ENCODE measurements at places on chromosomes 3 and 15.
A peak's percentile ranks its signal among the peaks of the same experiment; 100 is the strongest.

GRCh38 chr3:29642393-29643033 is 361.6 kb downstream of the RBMS3 start:
- H3K27ac ChIP-seq = peak overlapping the region; percentile 69
- H3K4me1 ChIP-seq = peaks cover 36% of the 10 kb centered on the region
- H3K27me3 ChIP-seq = no peaks in the 10 kb centered on the region
- no peak for DNase-seq
- no peaks in the 10 kb centered on the region for H3K36me3 ChIP-seq
- H3K4me3 ChIP-seq = no peak overlapping the region

DNA sequence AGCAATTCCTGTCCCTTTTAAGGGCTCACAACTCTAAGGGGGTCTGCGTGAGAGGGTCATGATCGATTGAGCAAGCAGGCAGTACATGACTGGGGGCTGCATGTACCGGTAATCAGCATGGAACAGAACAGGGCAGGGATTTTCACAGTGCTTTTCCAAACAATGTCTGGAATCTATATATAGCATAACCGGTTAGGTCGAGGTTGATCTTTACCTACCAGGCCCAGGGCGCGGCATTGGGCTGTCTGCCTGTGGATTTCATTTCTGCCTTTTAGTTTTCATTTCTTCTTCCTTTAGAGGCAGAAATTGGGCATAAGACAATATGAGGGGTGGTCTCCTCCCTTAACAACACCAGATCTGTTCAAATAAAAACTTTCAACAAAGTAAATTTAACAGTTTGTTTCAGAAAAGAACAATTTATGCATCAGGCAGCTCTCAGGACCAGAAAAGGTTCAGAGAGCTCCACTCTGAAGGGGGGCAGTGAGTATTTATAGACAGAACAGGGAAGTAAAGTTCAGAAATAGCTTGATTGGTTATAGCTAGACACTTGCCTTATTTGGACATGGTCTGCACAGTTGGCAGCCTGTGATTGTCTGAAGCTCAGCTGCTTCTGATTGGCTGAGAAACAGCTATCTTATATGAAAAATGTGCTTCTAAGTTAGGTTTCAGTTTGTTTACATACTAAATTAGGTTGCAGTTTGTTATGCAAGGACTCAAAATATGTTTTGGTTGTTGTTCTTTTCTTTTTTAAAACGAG is 17.2 kb upstream of the B4GALT4 start:
- H3K27ac ChIP-seq = no peak overlapping the region
- H3K4me1 ChIP-seq = no peaks in the 10 kb centered on the region
- H3K27me3 ChIP-seq = no peaks in the 10 kb centered on the region
- no peak for DNase-seq
- no peaks in the 10 kb centered on the region for H3K36me3 ChIP-seq
- H3K4me3 ChIP-seq = no peak overlapping the region

DNA sequence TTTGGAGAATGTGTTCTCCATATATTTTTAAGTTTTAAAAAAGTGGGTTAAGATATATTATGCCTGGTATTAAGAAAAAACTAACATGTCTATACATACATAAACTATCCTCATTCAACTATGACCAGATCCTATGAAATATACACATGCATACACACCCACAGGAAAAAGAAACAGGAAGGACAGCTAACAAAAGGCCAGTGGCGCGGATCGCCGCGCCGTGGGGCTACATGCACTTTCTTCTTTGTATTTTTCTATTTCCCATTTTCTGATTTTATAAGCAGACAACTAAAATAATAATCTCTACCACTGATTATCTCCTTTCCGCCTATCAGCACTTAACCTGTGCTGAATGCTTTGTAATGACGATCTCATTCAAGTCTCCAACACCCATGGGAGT is 160.1 kb downstream of the OR4M2 start:
- H3K4me3 ChIP-seq = no peak overlapping the region
- no peak overlapping the region for H3K27ac ChIP-seq
- no peaks in the 10 kb centered on the region for H3K36me3 ChIP-seq
- no peaks in the 10 kb centered on the region for H3K4me1 ChIP-seq
- H3K27me3 ChIP-seq = no peaks in the 10 kb centered on the region

GRCh38 chr15:62879770-62880169 is 162.8 kb upstream of the TPM1 start:
- no peak for DNase-seq
- H3K27ac ChIP-seq = no peak overlapping the region
- no peak overlapping the region for H3K4me3 ChIP-seq
- no peaks in the 10 kb centered on the region for H3K4me1 ChIP-seq
- H3K36me3 ChIP-seq = no peaks in the 10 kb centered on the region

- no peak overlapping the region for H3K4me3 ChIP-seq
- H3K27me3 ChIP-seq = no peaks in the 10 kb centered on the region
- H3K4me1 ChIP-seq = peaks cover 51% of the 10 kb centered on the region
- no peaks in the 10 kb centered on the region for H3K36me3 ChIP-seq
- no peak for DNase-seq
- no peak overlapping the region for H3K27ac ChIP-seq
These were observed 22.1 kb downstream of the PPP2R3A start for GRCh38 chr3:135987661-135988060.

- no peaks in the 10 kb centered on the region for H3K27me3 ChIP-seq
- H3K27ac ChIP-seq = no peak overlapping the region
- H3K4me3 ChIP-seq = no peak overlapping the region
- no peaks in the 10 kb centered on the region for H3K36me3 ChIP-seq
- peaks cover 13% of the 10 kb centered on the region for H3K4me1 ChIP-seq
These were observed 17.3 kb downstream of the CISH start for GRCh38 chr3:50594253-50594785.
